ENCODE measurements at places on chromosomes 13 and 19. TPM values are rescaled to one million over a fixed set of nuclear protein-coding genes. Genes with fewer than 3 reads are reported as not detected.

- DNase-seq, result no peak
Observed at GRCh38 chr19:964761-965694, 19.1 kb upstream of the WDR18 start.

Gene ZNF136
- total RNA-seq, result 10.8 TPM

Gene SIGLECL1
- not detected for total RNA-seq

DNA sequence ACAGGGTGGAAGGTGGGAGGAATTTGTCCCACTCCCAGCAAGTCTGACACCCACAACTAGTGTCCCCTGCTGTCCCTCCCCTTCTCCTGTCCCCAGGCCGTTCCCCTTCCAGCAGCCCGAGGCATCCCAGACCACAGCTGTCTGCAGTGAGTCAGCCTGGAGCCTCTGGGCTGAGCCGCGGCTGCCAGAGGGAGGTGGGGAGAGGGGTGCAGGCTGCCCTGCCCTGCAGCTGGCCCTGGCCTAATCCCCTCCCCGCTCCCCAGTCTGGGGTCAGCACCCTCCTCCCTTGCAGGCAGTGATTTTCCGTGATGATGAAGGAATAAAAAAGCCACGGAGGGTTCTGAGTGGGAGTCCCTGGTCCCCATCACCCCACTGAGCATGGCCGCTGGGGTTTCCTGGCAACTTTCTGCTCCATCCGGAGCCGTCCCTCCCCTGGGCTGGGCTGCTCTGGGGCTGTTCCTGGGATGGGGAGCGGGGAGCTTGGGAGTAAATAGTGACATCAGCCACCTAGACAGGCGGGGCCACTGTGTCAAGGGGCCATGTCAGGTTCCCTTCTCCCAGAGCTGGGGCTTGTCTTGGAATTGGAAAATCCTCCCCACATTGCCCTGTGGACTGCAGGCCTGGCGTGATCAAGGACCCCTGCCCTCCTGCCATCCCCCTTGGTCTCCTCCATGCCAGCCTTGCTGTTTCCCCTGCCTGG lies 16.8 kb downstream of the SPC24 start:
- no peak for DNase-seq

Gene KLF5
- total RNA-seq, result 1.1 TPM

DNA sequence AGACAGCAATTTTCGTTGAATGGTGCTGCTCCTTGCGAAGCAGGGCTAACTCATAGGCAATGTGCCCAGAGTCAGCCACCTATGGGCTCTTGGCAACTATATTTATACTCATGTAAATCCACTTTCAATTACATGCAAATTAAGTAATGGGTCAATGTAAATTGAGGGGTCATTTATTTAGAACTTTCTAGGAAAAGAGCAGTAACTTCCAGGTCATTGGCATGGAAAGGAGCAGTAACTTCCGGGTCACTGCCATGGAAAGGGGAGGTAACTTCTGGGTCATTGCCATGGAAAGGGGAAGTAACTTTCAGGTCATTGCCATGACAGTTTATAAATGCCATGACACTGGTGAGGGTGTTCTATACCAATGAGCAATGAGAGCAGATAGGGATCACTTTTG lies 11.6 kb downstream of the KLK4 start:
- no peak for DNase-seq

GRCh38 chr13:30607908-30608307 lies 9.8 kb upstream of the USPL1 start:
- DNase-seq, result peak; percentile 29

Measured in activated naive CD4-positive, alpha-beta T cell treated with anti-CD3 and anti-CD28 coated beads, Interleukin-2, amount 50 U/mL, for 72 hours (primary cell).